ENCODE measurements at places on chromosomes 5 and 9.

GRCh38 chr9:117164512-117164911 is 250.3 kb downstream of the ASTN2 start:
- no peak for DNase-seq

DNA sequence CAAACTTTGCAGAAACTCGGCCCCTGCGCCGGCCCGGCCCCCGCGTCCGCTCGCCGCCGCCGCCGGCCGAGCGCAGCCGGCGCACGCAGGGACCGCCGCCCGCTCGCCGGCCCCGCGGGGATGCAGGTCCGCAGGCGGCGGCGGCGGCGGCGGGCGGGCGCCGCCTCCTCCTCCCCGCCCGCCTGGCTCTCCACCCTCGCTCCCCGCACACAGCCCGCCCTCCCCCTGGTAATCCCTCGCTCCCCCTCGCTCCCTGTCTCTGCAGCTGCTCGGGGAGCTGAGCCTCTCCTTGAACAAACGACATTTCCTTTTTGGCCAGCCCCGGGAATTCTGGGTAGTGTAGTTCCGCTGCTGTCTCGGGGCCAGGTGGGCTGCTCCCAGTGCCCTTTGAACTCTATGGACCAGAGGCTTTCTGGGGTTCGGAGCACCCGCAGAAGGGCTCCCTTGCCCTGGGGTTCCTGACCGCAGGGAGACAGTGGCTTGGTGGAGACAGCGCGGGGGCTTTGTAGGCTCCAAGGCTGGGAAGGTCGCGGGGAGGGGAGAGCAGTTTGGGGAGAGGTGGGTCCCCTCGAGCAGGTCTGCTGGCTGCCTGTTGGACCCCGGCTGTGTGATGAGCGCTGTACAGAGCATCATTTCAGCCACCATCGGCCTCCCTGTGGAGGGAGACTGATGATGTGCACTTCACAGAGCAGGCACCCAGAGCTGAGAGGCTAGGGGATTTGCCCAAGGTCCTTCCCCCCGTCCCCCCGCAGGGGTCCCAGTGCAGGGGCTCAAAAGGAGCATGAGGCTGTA is 1.8 kb upstream of the FAM78A start:
- peak; percentile 50 for DNase-seq

DNA sequence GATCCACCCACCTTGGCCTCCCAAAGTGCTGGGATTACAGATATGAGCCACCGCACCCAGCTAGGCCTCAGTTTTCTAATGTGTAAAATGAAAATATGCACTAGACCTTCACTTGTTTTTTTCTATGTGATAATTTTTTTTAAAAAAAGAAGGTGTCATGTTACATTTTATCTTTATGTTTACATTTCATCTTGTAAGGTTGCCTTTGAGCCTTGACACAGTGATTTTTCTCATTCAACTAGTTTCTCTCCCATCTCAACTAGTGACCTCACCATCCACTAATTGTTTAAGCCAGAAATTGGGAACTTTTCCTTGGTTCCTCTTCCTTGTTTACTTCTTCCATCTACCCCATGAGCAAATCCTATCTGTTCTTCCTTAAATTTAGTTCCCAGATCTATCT is 21.5 kb downstream of the TMC1 start:
- DNase-seq = no peak

- DNase-seq = no peak
Measured at GRCh38 chr5:16461782-16462181, 3.8 kb downstream of the ZNF622 start.

- no peak for DNase-seq
Measured at GRCh38 chr9:129823542-129823934, 398 bp downstream of the TOR1A start.

All from stimulated activated CD4-positive, alpha-beta T cell treated with anti-CD3 and anti-CD28 coated beads, TNF-alpha, amount 100 ng/mL, for 4 hours (primary cell).